Keratinocyte (primary cell): ENCODE measurements at places on chromosomes 3 and 15. TPM values are rescaled to one million over a fixed set of nuclear protein-coding genes. Genes with fewer than 3 reads are reported as not detected.

The SLC49A4 gene
- 16.2 to 19.1 TPM (median 18.2 TPM) in 3 replicates for polyA plus RNA-seq

The BLM gene
- 0.94 to 4.4 TPM (median 3.2 TPM) in 3 replicates for polyA plus RNA-seq

The AKAP13 gene
- 8.4 to 17.0 TPM (median 16.7 TPM) in 3 replicates for polyA plus RNA-seq

The ABHD14A gene
- polyA plus RNA-seq: 6.9 to 10.6 TPM (median 7.5 TPM) in 3 replicates

The PLSCR2 gene
- not detected in 3 replicates for polyA plus RNA-seq

The PRSS50 gene
- polyA plus RNA-seq: not detected in 3 replicates

The PPP1R14D gene
- not detected in 3 replicates for polyA plus RNA-seq

The FSIP1 gene
- 1.1 to 1.5 TPM (median 1.2 TPM) in 3 replicates for polyA plus RNA-seq
